Activated naive CD4-positive, alpha-beta T cell (primary cell): ENCODE measurements at places on chromosomes 5 and 9.

- DNase-seq: no peak
Observed at GRCh38 chr5:150945947-150946346, 41.2 kb upstream of the ZNF300 start.

DNA sequence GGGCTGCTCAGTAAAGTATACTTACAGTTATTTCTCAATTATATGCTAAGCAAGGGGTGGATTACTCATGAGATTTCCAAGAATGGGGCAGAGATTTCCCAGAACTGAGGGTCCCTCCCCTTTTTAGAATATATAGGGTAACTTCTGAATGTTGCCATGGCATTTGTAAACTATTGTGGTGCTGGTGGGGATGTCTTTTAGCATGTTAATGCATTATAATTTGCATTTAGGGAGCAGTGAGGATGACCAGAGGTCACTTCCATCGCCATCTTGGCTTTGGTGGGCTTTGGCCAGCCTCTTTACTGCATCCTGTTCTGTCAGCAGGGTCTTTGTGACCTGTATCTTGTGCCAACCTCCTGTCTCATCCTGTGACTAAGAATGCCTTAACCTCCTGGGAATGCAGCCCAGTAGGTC is 35.5 kb downstream of the TTC1 start:
- no peak for DNase-seq

DNA sequence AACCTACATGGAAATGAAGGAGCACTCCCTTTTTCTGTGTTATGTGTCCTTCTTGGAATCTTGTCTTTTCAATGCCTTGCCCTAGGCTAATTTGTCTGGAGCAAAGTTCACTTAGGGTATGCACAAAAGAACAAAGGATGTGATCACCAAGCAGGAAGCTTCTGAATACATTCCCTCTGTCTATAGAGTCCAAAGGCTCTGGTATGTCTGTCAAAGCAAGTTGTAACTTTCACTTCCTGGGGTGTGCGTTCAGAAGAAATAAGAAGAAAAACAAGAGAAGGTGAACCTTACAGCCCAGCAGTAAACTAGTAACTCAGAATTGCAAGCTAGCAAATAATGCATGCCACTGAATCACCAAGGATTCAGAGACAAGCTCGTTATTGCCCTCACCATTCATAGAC is 31.7 kb upstream of the CDH6 start:
- DNase-seq: no peak

- peak; percentile 40 for DNase-seq
Observed at GRCh38 chr9:21802418-21803000, at the start of gene MTAP. TSS of gene MTAP (plus strand) at chr9:21802636. CDS start at chr9:21802749, 113 bp downstream.

- DNase-seq: no peak
Observed at GRCh38 chr9:125255781-125256391, 5.7 kb upstream of the GAPVD1 start.

- no peak for DNase-seq
Observed at GRCh38 chr5:130884023-130884422, 281.0 kb downstream of the HINT1 start.

- DNase-seq: no peak
Observed at GRCh38 chr5:3786165-3786564, 190.5 kb downstream of the IRX1 start.

DNA sequence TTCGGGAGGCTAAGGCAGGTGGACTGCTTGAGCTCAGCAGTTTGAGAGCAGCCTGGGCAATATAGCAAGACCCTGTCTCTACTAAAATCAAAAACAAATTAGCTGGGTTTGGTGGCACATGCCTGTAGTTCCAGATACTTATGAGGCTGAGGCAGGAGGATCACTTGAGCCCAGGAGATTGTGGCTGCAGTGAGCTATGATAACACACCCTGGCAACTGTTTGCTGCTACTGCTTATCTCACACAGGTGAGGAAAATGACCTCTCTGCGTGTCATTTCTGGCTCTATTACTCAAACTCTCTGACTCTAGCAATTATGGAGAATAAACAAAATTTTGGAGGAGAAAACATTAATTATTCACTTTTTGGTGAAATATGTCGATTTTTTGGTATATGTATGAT is 45.3 kb upstream of the TMC1 start:
- no peak for DNase-seq

DNA sequence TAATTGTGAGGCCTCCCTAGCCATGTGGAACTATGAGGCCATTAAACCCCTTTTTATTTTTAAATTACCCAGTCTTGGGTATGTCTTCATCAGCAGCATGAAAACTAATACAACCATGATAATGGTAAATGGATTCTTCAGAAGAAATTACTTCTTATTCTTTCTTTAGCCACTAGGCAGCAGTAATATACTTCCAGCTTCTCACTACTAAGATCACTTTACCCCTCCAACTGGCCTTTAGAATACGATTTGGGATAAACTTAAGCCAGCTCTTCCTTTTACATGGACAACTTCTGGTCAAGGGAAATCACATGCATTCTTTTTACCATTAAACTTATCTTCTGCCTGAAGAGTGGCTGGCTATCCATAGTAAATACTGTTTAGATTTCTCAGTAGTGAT is 355.4 kb downstream of the MAN2A1 start:
- no peak for DNase-seq

- DNase-seq: no peak
Observed at GRCh38 chr9:78691542-78691941, 394.6 kb downstream of the PSAT1 start.

DNA sequence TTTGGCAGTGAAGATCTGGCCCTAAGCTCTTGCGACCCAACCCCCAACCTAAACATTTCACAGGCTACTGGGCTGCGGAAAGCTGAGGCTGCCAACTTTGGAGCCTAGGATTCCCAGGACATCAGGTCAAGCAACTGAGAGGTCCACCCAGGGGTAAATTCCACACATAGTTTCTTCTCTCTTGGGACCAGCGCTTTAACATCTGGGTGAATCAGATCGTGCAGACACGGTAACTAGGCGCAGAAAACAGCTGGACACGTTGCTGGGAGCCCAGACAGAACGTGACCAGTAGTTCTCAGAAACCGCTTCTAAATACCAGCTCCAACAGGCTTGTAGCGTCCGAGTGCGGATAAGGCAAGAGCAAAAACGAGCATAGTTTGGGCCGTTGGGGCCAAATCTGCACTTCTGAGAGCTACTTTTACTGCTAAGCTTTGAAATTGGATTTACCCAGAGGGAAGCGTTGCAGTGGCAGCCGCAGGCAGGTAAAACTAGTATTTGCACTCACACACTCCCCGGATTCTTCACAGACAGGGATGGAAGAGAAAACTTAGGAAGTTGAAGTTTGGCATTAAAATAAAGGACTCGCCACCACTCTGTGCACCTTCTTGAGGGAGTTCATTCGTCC is 11.8 kb downstream of the ITGA1 start:
- DNase-seq: peak; percentile 43

GRCh38 chr5:31783086-31783645 is 144.2 kb downstream of the PDZD2 start:
- DNase-seq: no peak

- no peak for DNase-seq
Observed at GRCh38 chr5:170848033-170848432, 13.8 kb upstream of the RANBP17 start.

DNA sequence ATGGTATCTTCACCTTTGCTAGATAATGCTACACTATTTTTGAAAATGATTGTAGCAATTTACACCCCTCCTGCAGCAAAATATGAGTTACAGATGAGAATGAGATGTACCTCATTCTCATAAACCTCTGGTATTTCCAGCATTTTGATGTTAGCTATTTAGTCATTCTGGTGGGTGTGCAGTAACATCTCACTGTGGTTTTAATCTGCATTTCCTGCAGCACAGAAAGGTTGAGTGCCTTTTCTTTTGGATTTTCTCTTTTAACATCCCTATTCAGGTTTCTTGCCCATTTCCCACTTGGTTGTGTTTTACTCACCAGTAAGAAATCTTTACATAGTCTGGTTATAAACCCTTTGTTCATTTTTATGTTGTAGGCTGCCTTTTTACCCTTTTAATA is 206.2 kb downstream of the NR3C1 start:
- DNase-seq: no peak

GRCh38 chr5:54195701-54196100 is 114.7 kb downstream of the ARL15 start:
- no peak for DNase-seq

DNA sequence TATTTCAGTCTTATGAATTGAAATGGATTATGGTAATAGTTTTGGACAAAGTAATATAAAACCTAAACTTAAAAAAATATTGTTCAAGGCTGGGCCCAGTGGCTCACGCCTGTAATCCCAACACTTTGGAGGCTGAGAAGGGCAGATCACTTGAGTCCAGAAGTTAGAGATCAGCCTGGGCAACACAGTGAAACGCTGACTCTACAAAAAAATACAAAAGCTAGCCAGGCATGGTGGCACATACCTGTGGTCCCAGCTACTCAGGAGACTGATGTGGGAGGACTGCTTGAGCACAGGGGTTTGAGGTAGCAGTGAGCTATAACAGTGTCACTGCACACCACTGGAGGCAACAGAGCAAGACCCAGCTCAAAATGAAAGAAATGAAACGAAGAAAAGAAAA is 81.9 kb downstream of the SCAI start:
- no peak for DNase-seq
